HFFc6 (cell line): ENCODE measurements at places on chromosomes 5 and 9. TPM values are rescaled to one million over a fixed set of nuclear protein-coding genes. Genes with fewer than 3 reads are reported as not detected.
A peak's percentile ranks its signal among the peaks of the same experiment; 100 is the strongest.

Gene PROB1
- total RNA-seq, result 2.8 to 5.7 TPM (median 2.9 TPM) in 3 replicates

Gene STPG3
- not detected in 3 replicates for total RNA-seq

Gene OTP
- total RNA-seq, result not detected in 3 replicates

Gene KLHL3
- total RNA-seq, result 0.46 to 2.2 TPM (median 1.7 TPM) in 3 replicates

Gene FLT4
- total RNA-seq, result not detected in 3 replicates

DNA sequence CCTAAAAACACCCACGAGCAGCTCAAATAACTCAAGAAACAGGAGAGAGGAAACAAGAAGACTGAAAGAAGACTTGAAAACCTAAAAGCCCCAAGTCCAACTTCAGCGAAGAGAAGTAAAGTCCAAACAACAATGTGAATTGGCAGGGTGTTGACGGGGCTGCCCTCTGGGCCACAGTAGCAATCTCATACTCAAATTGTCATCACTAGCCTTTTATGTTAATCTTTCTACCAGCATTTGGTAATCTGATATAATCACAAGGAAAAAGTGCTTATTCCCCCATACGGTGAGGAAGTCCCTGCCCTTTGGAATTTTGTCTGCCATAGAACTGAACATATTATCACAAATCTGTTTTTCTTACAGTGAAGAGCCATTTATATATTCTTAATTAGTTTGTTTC, 51.5 kb upstream of the IFNE start:
- no peak overlapping the region for H3K4me3 ChIP-seq
- H3K27ac ChIP-seq, result peak overlapping the region; percentile 71
- DNase-seq, result no peak
- peaks cover 3% of the 10 kb centered on the region for H3K27me3 ChIP-seq

DNA sequence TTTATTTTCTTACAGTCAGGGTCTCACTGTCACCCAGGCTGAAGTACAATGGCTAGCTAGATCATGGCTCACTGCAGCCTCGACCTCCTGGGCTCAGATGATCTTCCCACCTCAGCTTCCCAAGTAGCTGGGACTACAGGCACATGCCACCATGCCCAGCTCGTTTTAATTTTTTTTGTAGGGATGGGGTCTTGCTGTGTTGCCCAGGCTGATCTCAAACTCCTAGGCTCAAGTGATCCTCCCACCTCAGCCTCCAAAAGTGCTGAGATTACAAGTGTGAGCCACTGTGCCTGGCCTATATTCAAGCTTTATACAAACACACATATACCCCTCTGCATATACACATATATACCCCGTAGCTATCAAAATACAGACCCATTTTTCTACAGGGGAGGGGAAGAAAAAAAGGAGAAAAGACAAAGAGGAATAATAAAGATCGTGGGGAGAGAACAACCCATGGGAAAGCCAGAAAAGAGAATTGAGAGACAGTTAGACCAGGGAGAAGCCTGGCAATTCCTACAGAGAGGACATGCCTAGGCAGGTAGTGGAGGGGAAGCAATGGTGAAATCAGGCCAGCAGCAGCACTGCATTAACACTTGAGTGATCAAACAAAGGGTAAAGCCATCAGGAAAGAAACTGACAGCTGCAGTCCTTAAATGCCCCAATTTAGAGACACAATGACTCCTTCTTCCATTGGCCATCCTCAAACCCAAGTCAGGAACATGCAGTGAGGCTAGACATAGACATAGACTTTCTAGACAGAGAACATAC, 102.7 kb downstream of the EFNA5 start:
- H3K27ac ChIP-seq, result no peak overlapping the region
- H3K27me3 ChIP-seq, result peaks cover 20% of the 10 kb centered on the region
- no peak for DNase-seq
- H3K36me3 ChIP-seq, result no peaks in the 10 kb centered on the region
- peaks cover 23% of the 10 kb centered on the region for H3K4me1 ChIP-seq

DNA sequence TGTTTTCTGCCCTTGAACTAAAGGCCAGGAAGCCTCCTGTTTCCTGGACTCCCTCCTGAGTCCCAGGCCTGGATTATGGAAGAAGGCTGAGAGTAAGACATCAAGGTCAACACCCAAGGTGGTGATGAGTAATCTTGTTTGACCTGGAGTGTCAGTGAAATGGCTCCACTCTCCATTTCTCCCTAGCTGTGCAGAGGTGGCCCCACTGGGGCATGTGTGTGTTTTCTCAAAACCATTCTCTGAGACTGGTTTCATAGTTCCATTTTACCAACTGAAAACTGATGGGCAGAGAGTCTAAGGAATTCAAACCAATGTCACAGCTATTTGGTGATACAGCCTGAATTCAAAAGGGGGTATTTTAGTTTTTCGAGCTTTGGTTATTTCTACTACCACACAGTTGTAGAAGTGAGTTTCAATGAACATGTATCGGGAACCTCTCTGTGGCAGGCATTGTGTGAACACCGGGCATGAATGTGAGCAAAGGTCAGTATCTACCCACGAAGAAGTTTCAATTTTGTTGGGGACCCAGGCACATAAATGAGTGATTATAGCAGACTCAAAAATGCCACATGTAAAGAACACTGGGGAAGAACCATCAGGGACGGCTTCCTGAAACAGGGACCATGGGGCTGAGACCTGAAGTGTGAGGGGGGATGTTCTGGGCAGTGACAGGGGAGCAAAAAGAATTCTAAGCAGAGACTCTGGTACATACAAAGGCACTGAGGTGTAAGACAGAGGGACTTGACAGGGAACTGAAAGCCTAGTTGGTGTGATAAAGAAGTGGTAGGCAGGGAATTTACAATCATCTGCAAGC, 269.6 kb upstream of the KLF4 start:
- no peak overlapping the region for H3K27ac ChIP-seq
- H3K4me3 ChIP-seq, result no peak overlapping the region
- H3K36me3 ChIP-seq, result no peaks in the 10 kb centered on the region; the same call in 1 of the 2 replicates
- DNase-seq, result no peak

- no peak overlapping the region for H3K27ac ChIP-seq
- DNase-seq, result no peak
- H3K4me1 ChIP-seq, result no peaks in the 10 kb centered on the region
- H3K4me3 ChIP-seq, result no peak overlapping the region
- peaks cover 4% of the 10 kb centered on the region for H3K27me3 ChIP-seq
Measured at GRCh38 chr9:32879335-32879734, 96.0 kb downstream of the TMEM215 start.

GRCh38 chr9:120875954-120876841, 790 bp downstream of the PHF19 start:
- peak overlapping the region; percentile 87 for H3K4me3 ChIP-seq
- peaks cover 27% of the 10 kb centered on the region for H3K36me3 ChIP-seq
- H3K27me3 ChIP-seq, result peaks cover 4% of the 10 kb centered on the region
- H3K27ac ChIP-seq, result peak overlapping the region; percentile 92

- H3K4me1 ChIP-seq, result no peaks in the 10 kb centered on the region; the same call in 1 of the 2 replicates
- no peak overlapping the region for H3K27ac ChIP-seq
- H3K27me3 ChIP-seq, result no peaks in the 10 kb centered on the region; the same call in 1 of the 2 replicates
- peak; percentile 37 for DNase-seq
- H3K36me3 ChIP-seq, result no peaks in the 10 kb centered on the region; the same call in 1 of the 2 replicates
Measured at GRCh38 chr5:78467752-78468357, 107.4 kb downstream of the SCAMP1 start.

DNA sequence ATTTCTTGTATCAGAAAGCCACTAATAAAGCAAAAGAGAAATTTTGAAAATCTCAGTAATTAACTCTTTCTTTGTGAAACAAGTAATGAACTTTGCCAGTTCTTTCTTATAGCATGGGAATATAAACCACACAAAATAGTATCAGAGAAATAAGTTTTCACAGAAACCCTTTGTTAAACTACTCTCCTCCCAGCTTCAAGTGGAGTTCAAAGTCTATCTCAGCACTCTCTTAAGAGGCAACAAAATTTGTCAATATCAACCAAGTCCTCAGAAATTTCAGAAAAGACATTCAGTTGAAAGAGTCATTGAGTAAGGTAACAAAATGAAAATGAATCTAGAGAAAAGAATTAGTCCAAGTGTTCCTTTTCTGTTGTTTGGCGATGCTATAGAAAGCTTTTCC, 89.3 kb downstream of the NTRK2 start:
- H3K27me3 ChIP-seq, result peaks cover 4% of the 10 kb centered on the region; the same call in 1 of the 2 replicates
- H3K4me3 ChIP-seq, result no peak overlapping the region
- H3K27ac ChIP-seq, result no peak overlapping the region
- peaks cover 11% of the 10 kb centered on the region; the same call in 1 of the 2 replicates for H3K36me3 ChIP-seq
- no peak for DNase-seq

DNA sequence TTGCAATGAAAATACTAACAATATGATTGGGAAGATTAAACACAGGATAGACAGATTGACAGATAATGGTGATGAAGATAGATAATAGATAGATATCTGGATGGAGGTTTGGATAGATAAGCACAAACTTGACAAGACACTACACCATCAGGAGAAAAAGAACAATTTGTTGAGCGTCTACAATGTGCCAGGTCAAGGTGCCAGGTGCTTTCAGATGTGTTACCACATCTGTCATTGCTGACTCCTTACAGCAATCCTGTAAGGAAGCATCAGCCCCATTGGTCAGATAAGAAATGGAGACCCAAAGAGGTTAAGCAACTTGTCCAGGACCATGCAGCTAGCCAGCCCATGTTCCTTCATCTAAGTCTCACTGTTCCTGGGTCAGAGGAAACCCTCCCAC, 1.6 kb upstream of the GABRP start:
- no peak overlapping the region for H3K27ac ChIP-seq
- DNase-seq, result no peak
- no peaks in the 10 kb centered on the region for H3K36me3 ChIP-seq
- peaks cover 11% of the 10 kb centered on the region for H3K27me3 ChIP-seq

DNA sequence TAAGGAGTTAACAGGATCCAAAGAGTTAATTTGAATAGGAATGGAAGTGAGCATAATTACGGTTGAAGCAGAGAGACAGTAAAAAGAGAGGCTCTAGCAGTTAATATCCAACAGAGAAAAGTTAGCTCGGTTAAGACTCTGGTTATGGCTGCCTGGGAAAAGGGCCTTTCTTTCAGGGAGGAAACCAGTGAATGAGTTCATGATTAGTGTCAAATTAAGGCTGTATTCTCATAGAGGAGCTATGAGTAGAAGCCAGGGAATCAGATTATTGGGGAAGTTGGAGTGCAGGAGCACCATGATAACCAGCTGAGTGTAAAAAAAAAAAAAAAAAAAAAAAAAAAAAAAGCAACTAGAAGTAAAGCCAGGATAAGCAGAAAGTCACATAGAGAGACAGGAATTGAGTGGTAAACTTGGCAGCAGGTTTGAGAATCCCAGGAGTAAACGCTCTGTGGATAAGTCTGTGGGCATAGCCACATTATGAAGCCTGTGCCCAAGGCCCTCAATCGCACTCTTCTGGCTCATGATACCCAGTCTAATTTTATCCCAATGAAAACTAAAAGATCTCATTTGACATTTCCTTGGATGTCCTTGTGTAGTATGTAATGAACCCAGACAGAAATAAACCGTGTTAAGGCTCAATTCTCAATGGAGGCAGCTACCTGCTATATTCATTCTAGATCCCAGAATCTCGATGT, 372.6 kb upstream of the MPDZ start:
- H3K27me3 ChIP-seq, result no peaks in the 10 kb centered on the region
- no peak overlapping the region for H3K4me3 ChIP-seq
- H3K36me3 ChIP-seq, result no peaks in the 10 kb centered on the region
- DNase-seq, result no peak

GRCh38 chr5:122500245-122501088, 188.4 kb downstream of the SNCAIP start:
- peak overlapping the region; percentile 74 for H3K4me3 ChIP-seq
- no peak overlapping the region for H3K27ac ChIP-seq
- no peaks in the 10 kb centered on the region for H3K36me3 ChIP-seq
- DNase-seq, result peak; percentile 53
- H3K4me1 ChIP-seq, result peaks cover 12% of the 10 kb centered on the region

DNA sequence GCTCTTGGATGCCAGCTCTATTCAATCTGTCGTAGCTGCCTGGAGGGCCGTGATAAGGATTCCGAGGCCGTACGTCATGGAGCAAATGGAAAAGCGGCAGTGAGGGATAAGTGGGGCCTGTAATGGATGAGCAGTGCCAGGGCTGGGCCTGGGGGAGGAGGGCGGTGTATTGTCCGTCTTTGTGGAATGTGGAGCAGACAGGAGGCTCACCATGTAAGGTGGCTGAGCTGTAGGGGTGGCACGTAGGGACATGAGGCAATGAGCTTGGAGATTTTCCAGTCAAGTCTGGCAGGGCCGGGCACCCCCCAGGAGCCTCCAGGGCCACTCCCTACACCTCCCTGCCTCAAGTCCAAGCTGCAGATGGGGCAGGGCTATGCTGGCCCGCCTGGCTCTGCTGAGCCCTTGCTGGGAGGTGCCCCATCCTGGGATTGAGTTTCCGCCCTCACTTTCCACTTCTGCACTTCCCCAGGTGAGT, 29.2 kb downstream of the NCS1 start:
- no peaks in the 10 kb centered on the region for H3K36me3 ChIP-seq
- H3K27me3 ChIP-seq, result peaks cover 4% of the 10 kb centered on the region
- no peak overlapping the region for H3K4me3 ChIP-seq
- H3K27ac ChIP-seq, result no peak overlapping the region
- H3K4me1 ChIP-seq, result peaks cover 15% of the 10 kb centered on the region
- no peak for DNase-seq

DNA sequence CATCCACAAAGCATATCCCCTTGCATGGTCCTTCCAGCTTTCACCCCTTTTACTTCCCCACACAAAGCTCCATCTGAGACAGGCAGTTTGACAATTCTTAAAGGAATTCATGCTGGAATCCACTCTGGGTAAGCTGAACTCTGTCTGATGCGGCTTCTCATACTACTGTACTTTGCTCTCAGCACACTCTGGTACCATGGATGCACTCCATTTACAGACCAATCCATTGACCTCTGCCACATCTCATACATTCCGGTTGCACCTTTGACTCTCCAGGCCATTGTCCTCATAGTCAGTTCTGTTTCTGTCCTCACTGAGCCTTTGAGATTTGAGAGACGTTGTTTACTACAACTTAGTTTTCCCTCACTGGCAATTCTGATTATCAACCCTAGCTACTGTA, 12.2 kb downstream of the SPATA9 start:
- no peaks in the 10 kb centered on the region for H3K36me3 ChIP-seq
- H3K4me1 ChIP-seq, result peaks cover 41% of the 10 kb centered on the region
- no peak overlapping the region for H3K4me3 ChIP-seq
- H3K27ac ChIP-seq, result no peak overlapping the region

- DNase-seq, result no peak
- peaks cover 3% of the 10 kb centered on the region for H3K27me3 ChIP-seq
- peak overlapping the region; percentile 90 for H3K4me3 ChIP-seq
- H3K36me3 ChIP-seq, result peaks cover 10% of the 10 kb centered on the region; the same call in 1 of the 2 replicates
Measured at GRCh38 chr9:6413365-6414246, 607 bp downstream of the UHRF2 start.

- H3K36me3 ChIP-seq, result no peaks in the 10 kb centered on the region
- H3K4me1 ChIP-seq, result peaks cover 26% of the 10 kb centered on the region
- no peak for DNase-seq
- peaks cover 3% of the 10 kb centered on the region; the same call in 1 of the 2 replicates for H3K27me3 ChIP-seq
- H3K27ac ChIP-seq, result peak overlapping the region; percentile 92
Measured at GRCh38 chr5:80125022-80125961, 90.1 kb downstream of the THBS4 start.

- peak overlapping the region; percentile 94 for H3K27ac ChIP-seq
- peak; percentile 30 for DNase-seq
- peak overlapping the region; percentile 95 for H3K4me3 ChIP-seq
- peaks cover 29% of the 10 kb centered on the region for H3K36me3 ChIP-seq
- H3K27me3 ChIP-seq, result no peaks in the 10 kb centered on the region; the same call in none of the 2 replicates
- H3K4me1 ChIP-seq, result peaks cover 25% of the 10 kb centered on the region
Measured at GRCh38 chr9:32551276-32552051, 663 bp upstream of the SMIM27 start.
